Fibroblast of skin of back (primary cell): ENCODE measurements at places on chromosomes 6 and 20.

DNA sequence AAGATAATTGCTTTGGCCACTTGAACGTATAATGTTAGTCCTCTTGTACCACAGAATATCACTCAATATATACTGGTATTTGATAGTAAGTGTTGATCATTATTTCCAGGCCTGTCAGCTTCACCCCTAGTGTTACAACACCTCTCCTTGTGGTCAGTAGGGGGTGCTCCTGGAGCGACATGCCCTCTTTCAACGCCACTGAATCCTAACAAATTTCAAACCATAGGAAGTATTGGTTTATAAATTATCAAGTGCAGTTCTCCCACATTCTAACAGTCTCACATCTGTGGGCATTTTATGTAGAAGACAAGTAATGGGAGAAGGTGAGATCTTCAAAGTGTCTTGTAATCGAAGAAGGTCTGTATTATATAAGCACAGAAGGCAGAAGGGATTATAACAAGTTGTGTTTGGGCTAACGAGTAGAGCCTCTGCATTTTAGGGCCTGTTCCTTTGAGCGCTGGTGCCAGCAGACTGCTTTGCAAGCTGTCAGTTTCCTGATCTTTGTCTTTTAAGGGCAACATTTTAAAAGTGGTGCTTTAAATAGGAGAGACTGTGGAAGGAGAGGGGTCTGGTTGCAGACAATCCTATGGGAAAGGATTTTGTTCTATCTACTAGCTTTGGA is 57.1 kb upstream of the CEP162 start:
- peak; percentile 7 for DNase-seq

DNA sequence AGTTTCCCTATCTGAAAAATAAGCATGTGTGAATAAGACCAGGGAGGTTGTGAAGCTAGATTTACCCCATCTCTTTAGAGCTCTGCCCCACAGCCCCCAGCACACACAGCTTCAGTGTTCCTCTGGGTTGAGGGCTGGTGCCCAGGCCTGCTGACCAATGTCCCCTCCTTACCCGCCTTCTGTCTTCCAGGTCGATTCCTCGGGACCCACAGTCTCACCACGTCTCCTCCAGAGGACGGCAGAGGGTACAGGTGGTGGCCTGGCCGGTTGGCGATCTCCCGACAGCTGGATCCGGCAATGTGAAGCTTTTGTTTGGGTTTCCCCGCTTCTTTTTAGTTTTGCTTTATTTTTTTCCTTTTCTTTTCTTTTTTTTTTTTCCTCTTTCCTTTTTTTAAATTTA is 42.0 kb downstream of the STK35 start:
- no peak for DNase-seq

DNA sequence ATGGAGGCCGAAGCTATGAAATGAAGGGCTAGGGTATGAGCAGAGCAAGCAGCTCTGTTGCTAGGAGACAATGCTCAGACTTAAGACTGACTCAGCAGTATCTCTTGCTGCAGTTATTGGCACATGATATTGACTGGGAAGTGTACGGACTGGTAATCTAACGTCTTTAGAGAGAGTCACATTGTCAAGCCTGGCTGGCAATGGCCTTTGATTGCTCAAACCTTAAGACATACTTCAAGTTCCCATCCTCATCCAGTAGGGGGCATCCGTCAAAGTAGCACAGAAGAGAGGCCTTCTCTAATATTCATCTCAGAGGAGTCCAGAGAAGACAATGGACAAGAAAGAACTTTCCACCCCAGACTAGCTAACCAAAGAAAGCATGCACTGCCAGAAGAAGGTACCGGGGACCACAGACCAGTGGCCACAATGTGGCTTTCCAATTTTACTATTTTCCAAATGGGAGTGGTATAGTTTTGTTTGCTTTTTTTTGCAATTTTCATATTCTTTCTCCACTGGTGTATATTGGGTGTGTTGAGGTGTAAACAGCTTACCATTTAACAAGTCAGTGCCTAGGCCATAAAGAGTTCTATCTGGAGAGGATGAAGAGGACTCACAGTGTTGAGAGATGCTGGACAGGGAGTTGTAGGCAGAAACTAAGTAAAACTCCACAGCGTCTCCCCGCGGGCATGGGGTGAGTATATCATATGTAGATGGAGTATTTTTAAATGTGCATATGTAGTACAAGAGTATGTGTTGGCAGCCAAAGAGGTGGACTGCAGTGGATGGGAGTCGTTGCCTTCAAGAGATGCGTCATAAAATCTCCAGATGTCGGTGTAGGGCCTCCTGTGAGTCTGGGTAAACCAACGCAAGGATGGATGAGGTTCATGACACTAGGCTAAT is 36.7 kb downstream of the LRFN2 start:
- DNase-seq, result peak; percentile 54

- DNase-seq, result no peak
Measured at GRCh38 chr20:64239449-64240242, 15.9 kb upstream of the PCMTD2 start.

- DNase-seq, result no peak
Measured at GRCh38 chr6:148285205-148285604, 57.4 kb upstream of the SASH1 start.

GRCh38 chr6:47348316-47348863 is 38.7 kb upstream of the TNFRSF21 start:
- no peak for DNase-seq

DNA sequence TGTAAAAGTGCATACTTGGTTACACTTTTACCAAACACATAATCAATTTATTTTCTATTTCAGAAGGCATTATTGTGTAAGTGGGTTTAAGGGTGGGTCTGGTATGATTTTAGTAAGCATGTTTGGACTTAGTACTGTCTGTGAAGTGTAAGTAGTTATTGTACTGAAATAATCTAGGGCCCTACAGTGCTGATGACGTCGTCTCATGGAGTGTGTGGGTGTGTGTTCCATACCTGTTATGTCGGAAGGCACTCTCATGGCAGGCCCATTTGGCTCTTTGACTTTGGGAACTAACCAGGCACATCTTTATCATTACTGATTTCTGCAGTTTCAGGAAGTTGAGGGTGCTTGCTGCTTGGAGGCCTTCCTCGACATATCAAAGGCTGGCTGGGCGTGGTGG is 155.1 kb downstream of the SASH1 start:
- DNase-seq, result no peak

- DNase-seq, result no peak
Measured at GRCh38 chr6:4880363-4880762, 104.2 kb downstream of the CDYL start.

DNA sequence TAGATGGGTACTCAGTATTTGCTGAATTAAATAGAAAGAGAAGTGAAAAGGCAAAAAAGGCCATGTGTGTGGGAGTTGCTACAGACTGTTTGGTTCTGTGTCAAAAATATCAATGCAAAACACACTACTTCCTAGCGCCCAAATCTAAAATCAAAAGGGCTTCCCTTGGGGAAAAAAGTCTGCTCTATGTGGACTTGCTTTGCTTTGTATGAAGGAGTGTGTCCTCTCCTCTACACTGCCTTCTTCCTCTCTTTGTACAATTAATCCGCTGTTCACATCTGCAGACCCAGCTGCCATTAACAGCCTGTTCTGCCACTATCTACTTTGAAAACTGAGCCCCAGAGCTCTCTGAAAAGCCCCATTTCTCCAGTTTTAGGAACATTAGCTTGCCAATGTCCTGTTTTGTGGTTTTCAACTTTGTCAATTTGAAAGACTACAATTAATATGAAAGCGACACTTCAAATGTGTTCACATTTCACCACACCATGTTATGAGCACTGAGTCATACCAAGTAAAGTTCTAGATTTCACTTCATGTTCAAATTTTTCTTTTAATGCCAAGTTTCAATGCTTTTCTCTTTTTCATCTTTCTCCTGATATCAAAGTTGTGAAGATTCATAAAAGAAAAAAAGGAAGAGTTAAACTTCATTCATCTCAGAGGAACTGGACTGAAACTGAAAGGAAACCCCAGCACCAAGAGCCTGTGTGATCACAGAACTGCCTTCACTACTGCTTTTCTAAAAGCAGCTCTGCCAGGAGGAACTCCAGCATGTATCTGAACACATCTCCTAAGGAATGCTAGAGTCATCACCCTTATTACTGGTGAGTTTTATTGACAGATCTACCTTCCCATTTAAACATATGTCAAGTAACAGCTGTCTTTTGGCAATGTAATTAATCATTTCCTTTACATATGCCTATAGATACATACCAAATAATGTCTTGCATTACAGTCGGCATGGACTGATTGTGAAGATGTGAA is 102.6 kb downstream of the KIF13A start:
- no peak for DNase-seq

- DNase-seq, result peak; percentile 37
Measured at GRCh38 chr6:133983099-133983939, 30.3 kb downstream of the TBPL1 start.

DNA sequence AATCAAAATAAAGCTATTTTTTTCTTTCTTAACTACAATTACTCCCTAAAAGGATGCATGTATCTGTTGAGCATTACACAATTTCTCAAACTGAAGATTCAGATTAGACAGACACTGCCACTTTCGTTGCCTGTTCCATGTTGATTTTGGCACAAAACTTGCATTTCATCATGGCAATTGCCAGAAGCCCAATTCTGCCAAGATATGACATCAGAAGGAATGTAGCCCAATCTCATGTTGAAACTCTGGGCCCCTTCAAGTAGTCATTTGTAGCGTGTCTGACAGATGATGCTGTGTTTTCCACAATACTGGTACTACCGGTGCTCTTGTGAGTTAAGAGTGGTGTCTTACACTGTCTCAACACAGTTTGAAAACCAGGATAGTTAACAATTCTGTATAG is 705.4 kb downstream of the PTPRT start:
- peak; percentile 2 for DNase-seq

- peak; percentile 45 for DNase-seq
Measured at GRCh38 chr20:62122654-62123449, 577 bp downstream of the LSM14B start.

GRCh38 chr20:50445354-50446151 is 64.6 kb upstream of the PTPN1 start:
- no peak for DNase-seq

- no peak for DNase-seq
Measured at GRCh38 chr6:154768280-154768679, 35.1 kb downstream of the SCAF8 start.

DNA sequence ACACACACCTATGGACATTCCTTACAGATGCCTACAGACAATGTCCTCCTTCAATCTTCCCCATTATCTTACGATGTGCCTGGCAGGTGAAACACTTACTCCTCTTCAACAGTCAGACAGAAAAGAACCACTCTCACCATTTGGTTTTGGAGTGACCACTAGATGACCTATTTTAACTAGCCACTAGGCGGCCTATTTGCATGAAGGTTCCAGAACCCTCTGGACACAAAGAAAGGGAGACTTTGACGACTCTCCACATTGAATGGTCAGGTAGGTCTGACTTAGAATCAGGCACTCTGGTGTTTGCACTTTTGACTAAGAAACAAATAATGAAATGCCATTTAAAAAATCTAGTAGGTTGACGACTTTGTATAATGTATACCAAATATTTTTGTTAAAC is 42.0 kb downstream of the PNLDC1 start:
- DNase-seq, result no peak

- no peak for DNase-seq
Measured at GRCh38 chr6:108156938-108157233, 8.9 kb upstream of the NR2E1 start.

DNA sequence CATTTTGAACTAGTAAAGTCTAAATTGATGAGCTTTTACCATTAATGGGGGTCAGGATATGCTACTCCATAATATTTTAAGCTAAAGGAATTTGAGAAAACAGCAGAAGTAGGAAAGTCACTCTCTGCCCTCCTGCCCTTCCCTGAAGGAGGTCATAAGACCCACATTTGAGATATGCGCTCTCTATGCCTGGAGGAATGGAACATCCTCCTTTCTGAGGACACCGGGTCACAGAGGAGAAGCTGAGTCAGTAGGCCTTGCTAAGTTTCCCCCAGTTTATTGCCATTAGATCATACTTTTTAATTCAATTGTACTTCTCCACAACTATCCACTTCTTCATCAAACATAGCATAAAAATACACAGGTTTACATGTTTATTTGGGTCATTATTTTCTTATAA is 40.3 kb downstream of the AKAP7 start:
- DNase-seq, result no peak

DNA sequence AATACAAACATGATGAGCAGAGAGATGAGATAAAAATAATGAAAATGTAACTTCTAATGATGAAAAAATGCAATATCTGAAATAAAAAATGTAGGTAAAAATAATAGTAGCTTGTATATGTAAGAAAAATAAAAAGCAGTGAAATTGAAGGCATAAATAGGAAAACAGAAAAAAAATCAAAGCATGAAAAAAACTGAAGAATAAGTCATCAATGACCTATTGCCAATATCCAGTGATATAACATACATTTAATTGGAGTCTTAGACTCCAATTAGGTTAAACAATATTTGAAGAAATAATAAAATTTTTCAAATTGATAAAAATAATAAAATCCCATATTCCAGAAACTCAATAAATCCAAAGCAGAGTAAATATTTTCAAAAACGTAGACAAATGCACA is 114.0 kb upstream of the HDGFL1 start:
- no peak for DNase-seq

- DNase-seq, result no peak
Measured at GRCh38 chr6:12339808-12340487, 49.8 kb downstream of the EDN1 start.

GRCh38 chr6:99393366-99393697 is 663 bp downstream of the COQ3 start:
- DNase-seq, result no peak

GRCh38 chr20:8386991-8387390 is 254.9 kb downstream of the PLCB1 start:
- no peak for DNase-seq

DNA sequence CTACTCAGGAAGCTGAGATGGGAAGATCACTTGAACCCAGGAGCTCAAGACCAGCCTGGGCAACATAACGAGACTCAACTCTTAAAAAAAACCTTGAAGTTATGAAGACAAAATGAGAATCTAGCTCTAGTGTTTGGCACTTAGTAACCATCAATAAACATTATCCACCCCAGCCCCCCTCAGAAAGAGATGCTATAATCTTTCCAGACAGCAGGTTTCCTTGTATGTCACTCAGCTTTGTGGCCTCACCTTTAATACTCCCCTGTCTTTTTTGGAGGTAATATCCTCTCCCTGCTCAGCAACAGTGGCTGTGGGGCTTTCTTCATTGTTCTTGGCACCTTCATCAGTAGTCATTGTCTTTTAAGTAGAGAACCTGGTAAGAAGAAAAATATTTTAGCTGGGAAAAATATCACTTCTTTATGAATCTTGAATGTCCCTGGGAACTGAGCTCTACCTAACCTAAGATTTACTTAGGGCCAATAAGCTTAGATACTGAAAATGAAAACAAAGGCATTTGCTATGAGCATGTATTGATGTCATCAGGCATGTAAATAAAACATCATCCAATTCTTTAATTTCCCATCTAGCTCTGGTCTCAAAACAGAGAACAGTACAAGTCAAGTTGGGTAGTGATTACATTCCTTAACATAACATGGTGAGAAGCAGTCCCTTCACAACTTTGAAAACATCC is 46.1 kb downstream of the FKBP5 start:
- no peak for DNase-seq

DNA sequence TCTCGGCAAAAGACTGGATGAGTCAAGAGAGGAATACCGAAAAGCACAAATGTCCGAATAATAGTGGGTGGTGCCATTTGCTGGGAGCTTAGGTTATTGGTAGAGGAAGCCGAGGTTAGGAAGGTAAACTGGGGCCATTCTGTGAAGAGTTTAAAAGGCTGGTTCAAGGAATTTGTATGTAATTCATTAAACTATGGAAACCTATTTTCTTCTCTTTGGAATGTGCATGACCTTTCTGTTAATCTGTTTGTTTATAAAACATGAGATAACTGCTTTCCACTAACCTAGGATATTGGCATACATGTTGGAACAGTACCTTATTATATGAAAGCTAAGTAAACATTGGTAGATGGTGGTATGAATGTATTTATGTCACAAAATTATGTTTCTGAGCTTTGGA is 71.8 kb downstream of the LCA5 start:
- DNase-seq, result no peak
